ENCODE measurements at places on chromosomes 13 and 19. TPM values are rescaled to one million over a fixed set of nuclear protein-coding genes. Genes with fewer than 3 reads are reported as not detected.

- no peak for DNase-seq
Measured at GRCh38 chr13:29190298-29190697, 370.2 kb downstream of the MTUS2 start.

- DNase-seq = no peak
Measured at GRCh38 chr13:50014386-50014785, 858 bp upstream of the KCNRG start.

GRCh38 chr13:37681281-37682032 lies 82.9 kb upstream of the POSTN start:
- DNase-seq = no peak

GRCh38 chr19:41940731-41941409 lies 12.6 kb upstream of the ERFL start:
- no peak for DNase-seq

DNA sequence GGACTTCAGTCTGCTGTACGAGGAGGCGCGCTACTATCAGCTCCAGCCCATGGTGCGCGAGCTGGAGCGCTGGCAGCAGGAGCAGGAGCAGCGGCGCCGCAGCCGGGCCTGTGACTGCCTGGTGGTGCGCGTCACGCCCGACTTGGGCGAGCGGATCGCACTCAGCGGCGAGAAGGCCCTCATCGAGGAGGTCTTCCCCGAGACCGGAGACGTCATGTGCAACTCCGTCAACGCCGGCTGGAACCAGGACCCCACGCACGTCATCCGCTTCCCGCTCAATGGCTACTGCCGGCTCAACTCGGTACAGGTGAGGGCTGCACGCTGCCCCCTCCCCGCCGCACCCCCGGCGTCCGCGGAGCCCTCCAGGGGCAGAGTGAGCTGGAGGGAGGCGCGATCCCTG lies 14.6 kb downstream of the KCTD15 start:
- no peak for DNase-seq

CCDC122 gene
- 5.6 TPM for total RNA-seq

- DNase-seq = no peak
Measured at GRCh38 chr19:15639596-15639995, 1.1 kb upstream of the CYP4F3 start.

DNA sequence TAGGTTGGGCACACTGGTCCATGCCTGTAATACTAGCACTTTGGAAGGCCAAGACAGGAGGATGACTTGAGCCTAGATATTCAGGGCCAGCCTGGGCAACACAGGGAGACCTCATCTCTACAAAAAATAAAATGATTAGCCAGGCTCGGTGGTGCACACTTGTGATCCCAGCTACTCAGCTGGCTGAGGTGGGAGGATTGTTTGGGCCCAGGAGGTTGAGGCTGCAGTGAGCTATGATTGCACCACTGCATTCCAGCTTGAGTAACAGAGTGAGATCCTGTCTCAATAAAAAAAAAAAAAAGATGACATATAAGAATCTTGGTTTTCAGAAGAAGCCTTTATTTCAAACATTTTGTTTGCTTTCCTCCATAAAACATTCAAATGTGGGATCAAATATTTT lies 178.0 kb downstream of the LIG4 start:
- no peak for DNase-seq

MYO16 gene
- 0.19 TPM for total RNA-seq

ZNF229 gene
- total RNA-seq = 4.7 TPM

GRCh38 chr13:100625447-100625846 lies 36.9 kb upstream of the GGACT start:
- DNase-seq = no peak

DNA sequence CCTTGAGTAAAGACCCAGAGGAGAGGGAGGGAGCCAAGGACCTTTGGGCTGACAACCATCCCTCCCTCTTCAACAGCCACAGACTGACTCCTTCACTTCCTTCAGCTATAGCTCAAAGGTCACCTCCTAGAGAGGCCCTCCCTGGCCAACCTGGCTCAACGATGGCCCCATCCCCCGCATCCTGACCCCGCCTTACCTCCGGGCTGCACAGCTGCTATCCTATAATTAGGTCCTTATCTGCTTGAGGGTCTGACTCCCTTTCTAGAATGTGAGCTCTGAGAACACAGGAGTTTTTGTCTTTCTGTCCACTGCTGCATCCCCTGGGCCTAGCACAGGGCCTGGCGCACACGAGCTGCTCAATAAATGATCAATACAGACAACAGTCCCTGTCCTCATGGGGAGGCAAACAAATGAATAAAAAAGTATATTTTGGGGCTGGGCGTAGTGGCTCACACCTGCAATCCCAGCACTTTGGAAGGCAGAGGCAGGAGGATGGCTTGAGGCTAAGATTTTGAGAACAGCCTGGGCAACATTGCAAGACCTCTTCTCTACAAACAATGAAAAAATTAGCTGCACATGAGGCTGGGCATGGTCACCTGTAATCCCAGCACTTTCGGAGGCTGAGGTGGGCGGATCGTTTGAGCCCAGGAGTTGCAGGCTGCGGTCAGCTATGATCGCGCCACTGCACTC lies 6.6 kb upstream of the LGALS4 start:
- no peak for DNase-seq

- no peak for DNase-seq
Measured at GRCh38 chr13:44044547-44045179, 165.0 kb downstream of the LACC1 start.

DNA sequence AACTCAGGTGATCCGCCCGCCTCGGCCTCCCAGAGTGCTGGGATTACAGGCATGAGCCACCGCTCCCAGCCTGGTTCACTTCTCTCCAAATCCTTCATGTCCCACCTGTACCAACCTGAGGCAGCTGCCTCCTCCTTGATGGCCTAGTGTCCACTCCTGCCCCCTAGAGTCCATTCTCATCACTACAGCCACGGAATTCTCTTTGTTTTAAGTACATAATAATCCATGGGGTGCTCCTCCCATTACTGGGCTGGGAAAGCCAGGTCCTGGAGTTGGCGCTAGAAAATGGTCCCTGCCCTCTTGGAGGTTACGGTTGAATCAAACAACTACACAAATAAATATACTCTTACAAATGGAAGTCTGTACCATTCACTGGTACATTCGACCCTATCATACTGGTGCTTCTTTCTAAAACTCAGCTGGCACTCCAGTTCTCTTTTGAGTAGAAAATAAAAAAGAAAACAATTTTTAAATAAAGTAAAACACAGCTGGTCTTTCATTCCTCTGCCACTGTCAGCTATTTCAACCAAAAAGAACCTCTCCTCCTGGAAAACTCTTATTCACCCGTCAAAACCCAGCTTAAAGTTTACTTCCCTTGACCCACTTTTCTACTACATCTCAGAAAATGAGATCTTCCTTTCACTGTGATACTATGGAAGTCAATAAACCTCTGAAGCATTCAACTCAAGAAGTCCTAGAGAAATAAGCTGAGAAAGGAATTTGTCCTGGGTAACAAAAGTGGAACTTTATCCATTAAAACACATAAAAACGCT lies 22.4 kb upstream of the ARHGEF18 start:
- no peak for DNase-seq

GRCh38 chr13:111322916-111323331 lies 2.5 kb downstream of the TEX29 start:
- no peak for DNase-seq

DNA sequence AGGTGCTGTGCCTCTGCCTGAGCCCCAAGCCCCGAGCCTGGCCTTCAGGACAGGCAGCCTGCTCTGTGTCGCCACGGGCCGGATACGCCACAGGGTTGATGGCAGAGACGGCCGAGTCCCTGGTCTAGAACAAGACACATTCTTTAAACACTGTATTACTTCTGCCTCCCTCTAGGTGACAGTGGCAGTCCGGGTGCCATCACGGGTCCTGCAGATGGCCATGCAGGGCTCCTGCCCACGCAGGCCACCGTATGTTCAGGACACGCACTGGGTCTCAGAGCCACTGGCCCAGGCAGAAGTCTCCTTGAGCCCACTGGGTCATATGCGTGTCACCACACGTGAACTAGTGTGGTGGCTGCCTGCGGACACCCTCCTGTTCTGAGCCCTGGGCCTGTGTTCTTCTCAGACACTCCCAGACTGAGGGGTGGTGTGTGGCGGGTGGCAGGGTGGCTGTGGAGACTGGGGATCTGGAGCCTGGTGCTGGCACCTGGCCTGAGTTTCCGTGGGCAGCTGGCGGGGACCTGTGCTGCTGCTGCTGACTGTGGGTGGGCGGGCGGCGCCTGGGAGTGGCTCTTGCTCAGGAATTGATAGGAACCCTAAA lies 4.4 kb downstream of the PLEKHJ1 start:
- DNase-seq = no peak

ZNF154 gene
- total RNA-seq = 10.5 TPM

DNA sequence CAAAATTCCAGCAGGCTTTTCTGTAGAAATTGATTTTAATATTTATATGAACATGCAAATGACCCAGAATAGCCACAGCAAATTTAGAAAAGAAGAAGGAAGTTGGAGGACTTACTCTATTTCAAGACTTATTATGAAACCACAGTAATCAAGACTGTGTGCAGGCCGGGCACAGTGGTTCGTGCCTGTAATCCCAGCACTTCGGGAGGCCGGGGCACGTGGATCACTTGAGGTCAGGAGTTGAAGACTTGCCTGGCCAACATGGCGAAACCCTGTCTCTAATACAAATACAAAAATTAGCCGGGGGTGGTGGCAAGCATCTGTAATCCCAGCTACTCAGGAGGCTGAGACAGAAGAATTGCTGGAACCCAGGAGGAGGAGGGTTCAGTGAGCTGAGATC lies 6.0 kb upstream of the FFAR2 start:
- DNase-seq = no peak

- DNase-seq = no peak
Measured at GRCh38 chr13:23377579-23377978, 55.9 kb downstream of the SACS start.

CLDND2 gene
- total RNA-seq = 0.76 TPM

- no peak for DNase-seq
Measured at GRCh38 chr13:73073050-73073449, 14.2 kb downstream of the KLF5 start.

ZMYM5 gene
- total RNA-seq = 17.8 TPM

- DNase-seq = no peak
Measured at GRCh38 chr13:97212601-97213040, 9.5 kb upstream of the MBNL2 start.

PARP4 gene
- total RNA-seq = 29.0 TPM

DNA sequence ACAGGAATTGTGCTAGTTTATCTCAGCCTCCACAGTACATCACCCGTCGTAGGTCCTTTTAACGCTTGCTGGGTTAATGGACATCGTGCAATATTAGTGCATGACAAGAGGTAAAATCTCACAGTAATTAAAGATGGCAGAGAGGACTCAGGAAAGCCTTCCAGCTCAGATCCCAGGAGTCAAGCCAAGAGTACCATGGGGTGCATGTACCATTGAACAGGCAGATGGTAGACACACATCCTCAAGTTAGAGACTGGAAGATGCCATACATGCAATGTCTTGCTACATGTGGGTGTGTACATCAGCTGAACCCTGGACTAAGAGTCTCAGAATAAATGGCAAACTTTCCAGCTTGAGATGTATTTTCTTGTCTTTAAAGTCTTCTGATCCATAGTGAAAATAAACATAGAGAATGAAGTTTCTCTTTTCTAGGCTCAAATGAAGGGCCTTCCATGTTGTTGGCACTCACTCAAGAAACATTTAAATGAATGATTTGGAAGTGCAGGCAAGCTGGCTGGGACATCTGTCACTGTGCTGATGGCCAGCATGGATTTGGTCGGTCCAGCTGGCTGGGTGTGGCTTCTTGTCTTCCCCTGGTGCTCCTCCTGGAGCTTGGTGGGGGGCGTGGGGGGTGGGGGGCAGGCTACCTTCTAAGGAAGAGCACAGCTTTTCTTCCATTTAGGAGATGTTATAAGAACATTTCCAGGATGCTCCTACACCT lies 290.9 kb upstream of the MAB21L1 start:
- DNase-seq = no peak

SERPINE3 gene
- 0.05 TPM for total RNA-seq

- no peak for DNase-seq
Measured at GRCh38 chr13:78562237-78562889, 41.0 kb downstream of the POU4F1 start.

DNA sequence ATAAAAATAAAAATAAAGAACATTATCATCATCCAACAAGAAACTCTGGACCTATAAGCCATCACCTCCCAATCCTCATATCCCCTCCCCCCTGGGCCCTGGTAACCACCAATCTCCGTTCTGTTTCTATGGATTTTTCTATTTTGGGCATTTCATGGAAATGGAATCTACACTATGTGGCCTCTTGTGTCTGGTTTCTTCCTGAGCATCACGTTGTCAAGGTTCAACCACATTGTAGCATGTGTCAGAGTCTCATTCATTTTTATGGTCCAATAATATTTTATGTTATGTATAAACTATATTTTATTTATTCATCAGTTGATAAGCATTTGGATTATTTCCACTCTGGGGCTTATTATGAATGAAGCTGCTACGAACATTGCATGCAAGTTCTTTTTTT lies 26.9 kb downstream of the SULT2B1 start:
- DNase-seq = no peak

MCOLN1 gene
- 2.8 TPM for total RNA-seq

- no peak for DNase-seq
Measured at GRCh38 chr19:18300930-18301717, 19.7 kb upstream of the JUND start.

PTGIR gene
- 3.4 TPM for total RNA-seq

GRCh38 chr13:60727140-60727539 lies 330.1 kb downstream of the TDRD3 start:
- no peak for DNase-seq

DNA sequence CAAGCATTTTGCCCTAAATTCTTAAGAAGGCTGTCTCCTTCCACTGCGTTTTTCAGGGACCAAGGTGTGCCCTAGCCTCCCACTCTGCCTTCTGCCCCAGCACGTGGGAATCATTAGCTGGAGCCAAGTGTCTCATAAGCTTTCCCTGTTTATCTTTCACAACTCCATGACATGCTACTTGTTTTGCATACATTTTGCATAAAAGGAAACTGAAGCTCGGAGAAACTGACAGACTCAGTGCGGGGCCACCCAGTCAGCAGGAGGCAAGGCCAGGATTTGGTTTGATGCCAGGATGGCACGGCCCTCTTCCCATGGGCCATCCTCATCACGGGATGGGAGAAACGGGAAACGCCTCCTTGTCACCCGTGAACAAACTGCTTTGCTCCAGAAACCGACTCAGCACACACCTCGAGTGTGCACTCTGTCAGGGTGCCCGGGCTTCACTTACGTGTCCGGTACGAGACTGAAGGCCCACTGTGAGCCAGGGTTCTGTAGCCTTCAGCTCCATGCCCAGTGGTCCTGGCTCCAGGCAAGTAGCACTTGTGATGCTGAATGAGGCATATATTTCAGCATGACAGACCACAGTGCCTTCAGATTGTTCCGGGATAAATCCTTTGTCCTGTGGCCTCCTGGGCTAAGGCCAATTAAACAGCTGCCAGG lies 9.6 kb downstream of the CEBPA start:
- DNase-seq = no peak

GRCh38 chr13:51822106-51822815 lies 18.3 kb upstream of the DHRS12 start:
- no peak for DNase-seq

Data from thymus (tissue), 14 donors.